ENCODE measurements at places on chromosomes 5 and 9.

DNA sequence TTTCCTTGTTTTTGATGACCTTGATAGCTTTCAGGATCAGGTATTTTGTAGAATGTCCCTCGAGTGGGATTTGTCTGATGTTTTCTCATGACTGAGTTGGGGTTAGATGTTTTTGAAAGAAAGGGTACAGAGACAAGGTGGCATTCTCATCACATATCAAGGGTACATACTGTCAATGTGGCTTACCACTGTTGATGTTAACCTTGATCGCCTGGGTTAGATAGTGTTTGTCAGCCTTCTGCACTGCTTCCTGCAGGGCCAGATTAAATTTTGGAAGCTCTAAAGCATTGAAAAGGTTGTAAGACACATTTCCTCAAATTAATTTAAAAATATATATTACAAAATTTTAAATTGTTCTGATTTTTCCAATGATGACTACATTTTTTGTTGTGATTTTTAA is 287.4 kb upstream of the ACTBL2 start:
- no peak for DNase-seq

DNA sequence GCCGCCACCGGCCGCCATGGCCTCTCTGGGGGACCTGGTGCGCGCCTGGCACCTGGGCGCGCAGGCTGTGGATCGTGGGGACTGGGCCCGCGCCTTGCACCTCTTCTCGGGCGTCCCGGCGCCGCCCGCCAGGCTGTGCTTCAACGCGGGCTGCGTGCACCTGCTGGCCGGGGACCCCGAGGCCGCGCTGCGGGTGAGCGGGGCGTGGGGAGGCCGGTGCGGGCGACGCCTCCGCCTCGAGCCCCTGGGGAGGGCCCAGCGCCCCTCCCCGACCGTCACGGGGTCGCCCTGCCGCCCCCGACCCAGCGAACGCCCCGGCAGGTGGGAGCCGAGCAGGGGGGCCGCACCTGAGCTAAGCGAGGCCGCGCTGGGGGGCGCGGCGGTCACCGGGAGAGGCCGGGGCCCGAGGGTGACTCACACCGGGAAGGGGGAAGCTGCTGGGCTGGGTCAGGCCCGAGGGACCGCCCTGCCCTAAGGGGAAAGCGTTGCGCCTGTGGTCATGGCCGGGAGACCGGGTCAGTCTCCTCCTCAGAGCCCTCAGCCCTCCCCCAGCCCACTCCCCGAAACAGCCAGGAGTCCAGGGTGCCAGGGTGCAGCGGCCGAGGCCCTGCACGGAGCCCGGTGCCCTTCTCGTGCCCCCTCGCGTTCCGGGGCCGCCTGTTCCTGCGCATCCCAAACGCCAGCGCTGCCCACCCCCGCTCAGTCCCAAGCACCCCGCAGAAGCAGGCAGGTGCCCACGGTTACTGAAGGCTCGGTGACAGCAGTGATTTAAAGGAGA is 510 bp downstream of the NOXA1 start:
- no peak for DNase-seq

DNA sequence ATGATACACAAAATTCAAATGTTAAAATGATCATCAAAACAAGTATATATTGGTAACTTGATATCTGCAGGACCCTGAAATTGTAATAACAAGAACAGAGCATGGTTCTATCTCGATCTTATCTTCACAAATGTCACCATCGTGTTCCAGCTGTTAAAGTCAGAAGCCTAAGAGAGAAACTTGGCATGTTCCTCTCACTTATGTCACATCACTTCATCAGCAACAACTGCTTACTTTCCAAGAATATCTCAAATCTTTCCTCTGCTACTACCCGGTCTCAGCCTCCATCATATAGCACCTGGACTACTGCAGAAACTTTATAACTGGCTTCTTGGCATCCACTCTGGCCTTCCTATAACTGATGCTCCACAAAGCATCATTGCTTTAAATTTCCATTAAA is 84.9 kb downstream of the FBN2 start:
- DNase-seq = no peak

DNA sequence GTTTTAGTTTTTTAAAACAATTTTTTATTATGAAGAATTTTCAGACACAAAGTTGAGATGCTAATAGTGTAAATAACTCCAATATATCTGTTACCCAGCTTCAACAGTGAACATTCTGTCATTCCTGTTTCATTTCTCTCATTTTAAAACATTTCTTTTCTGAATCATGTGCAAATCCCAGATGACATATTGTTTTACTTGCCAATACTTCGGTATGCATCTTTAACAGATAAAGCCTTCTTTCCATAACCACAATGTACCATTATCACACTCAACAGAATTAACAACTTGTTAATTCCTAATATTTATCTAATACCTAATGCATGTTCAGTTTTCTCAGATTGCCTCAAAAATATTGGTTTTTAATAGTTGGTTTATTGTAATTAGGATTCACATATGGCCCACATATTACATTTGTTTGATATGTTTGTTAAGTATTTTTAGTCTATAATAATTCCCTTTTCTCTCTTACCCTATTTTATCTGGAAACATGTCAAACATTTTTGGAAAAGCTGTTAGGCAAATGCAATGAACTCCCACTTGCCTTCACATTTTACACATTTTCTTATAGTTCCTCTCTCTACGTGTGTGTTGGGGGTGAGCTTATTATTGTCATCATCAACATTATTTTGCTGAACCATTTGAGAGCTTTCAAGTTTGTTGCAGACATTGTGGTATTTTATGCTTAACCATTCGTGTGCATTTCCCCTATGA is 58.7 kb upstream of the ANKRD55 start:
- DNase-seq = no peak

DNA sequence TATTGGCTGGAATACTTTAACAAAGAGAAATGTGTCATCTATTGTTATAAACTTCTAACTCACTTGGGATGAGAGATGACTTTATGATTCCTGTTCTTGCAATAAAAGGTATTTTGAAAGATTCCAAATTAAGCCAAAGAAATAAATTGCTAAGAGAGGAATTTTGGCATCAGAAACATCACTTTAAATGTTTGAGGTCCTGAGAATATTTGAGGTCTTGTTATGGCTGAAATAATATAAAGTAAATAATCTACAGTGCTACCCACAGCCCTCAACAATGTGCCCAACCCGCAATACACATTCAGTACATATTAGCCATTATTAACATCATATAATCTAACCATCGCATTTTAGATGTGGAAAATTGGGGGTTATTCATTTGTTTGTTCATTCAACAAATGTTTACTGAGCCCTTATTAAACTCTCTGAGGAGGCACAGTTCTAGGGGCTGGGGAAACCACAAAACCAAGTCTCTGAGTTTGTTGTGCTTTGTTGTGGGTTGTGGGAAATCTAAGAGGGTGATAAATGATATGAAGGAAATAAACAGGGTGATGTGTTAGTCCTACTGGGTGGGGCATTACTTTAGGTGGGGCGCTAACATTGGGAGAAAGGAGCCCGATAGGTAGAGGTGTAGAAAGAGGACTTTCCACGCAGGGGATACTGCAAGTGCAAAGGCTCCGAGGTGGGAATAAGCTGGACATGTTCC is 135.2 kb upstream of the CLINT1 start:
- DNase-seq = no peak

DNA sequence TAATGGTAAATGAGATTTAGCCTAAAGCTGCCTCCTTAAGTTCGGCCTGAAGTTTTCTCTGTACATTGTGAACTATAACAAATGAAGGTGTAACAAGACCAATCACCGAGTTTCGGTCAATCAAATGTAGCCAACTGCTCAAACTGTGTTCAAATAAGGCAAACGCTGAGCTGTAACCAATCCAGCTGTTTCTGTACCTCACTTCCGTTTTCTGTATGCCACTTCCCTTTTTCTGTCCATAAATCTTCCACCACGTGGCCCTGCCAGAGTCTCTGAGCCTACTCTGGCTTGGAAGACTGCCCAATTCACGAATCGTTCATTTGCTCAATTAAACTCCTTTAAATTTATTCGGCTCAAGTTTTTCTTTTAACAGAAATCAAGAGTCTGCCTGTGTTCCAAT is 193.5 kb upstream of the KLF9 start:
- DNase-seq = no peak

DNA sequence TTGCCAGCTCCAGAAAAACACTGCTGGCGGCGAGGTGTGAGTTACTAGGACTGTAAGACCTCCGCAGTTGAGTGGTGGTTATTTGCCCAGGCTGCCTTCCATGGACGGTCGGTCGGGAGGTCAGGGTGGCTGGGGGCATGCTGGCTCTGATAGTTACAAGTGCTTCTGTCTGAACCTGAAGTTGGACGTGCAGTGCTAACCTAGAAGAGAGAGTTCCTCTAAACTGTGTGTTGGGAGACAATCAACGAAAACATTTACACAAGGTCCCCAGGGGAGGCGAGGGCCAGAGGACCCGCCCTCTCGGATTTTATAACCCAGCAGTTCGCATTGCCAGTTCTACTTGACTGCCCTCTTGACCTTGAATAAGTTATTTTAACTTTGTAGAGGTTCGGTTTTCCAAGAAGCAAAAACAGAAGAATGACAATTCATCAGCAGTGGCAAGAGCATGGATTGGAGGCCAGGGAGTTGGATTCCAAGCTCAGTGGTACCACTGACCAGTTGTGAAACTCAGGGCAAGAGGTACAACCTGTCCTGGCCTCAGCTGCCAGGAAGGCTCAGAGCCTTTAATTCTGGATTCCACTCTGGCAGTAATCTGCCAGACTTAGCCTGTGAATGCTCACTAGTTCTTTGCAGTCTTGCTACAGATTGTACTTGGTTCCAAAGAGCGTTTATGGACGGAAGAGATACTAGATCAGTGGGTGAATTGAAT is 28.7 kb upstream of the PDE8B start:
- DNase-seq = no peak

DNA sequence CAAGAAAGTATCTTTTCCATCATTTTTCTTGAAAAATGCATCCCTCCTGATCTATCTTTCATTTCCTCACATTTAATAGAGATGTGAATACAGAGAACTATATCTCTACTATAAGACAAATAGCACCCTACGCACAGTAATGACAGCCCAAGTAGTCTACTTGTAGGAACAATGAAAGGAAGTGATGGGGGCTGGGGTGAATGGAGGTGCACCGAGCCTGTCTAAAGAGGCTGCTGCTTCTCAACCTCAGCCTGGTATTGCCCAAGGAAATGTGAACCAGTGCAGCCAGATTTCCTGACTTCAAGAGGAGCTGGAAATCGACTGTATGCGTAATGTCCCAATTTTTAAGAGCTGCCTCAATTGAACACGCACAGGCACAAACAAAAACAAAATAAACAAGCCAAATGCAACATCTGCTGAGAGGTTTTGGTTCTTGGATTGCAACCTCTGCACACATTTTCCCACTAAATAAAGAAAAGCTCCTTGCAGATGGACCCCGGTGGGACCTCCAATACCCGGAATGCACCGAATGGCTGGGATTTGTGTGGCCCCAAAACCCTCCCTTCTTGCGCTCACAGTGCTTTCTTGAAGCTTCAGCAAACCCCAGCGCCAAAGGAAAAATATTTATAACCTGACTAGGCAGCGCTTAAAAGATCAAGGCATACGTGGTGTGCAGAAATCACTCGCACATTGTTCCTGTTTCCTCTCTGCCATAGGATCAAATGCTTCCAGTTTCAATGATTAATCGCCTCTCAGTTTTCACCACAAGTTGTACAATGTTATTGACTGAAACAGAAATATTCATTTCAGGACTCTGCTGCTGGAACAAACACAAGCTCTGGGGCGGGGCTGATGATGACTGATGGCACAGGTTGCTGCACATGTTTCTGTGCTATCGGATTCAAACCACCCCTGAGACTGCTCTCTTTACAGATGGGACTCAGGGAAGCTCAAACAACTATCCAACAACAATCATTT is 68.3 kb downstream of the KCNIP1 start:
- DNase-seq = no peak

DNA sequence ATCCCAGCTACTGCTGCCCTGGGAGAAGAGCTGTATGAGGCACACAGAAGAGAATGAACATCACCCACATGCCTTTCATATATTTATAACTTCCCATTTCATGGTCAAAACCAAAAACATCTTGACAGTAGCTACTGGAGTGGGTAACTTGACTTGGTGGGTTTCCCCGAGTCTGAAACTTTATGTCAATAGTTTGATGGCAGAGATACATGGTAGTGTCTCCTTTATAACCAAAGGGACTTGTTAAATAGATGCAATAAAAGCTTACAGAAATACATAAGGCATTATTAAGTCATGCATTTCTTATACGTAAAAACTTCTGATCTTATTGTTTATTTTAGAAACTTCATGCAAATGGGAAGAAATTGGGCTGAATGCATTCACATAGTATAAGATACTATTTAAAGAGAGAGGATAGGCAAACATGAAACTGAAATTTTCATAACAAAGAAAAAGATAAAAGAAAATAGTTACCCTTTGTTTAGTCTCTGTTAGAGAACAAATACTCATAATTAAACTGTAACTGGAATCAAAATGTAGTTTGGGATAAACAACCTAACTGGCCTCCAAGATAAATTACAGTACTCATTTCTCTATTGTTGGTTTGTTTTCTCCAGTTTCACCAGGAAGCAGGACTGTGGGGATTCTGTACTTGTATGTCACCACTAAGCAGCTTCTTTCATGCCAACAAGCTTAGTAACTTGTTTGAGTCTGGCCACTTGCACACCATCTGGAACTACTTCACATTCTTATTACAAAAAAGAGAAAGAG is 459.3 kb upstream of the MEF2C start:
- no peak for DNase-seq

- DNase-seq = no peak
These were observed 18.7 kb downstream of the CAST start for GRCh38 chr5:96680759-96681470.

GRCh38 chr9:131260751-131261452 is 15.4 kb downstream of the FAM78A start:
- no peak for DNase-seq

DNA sequence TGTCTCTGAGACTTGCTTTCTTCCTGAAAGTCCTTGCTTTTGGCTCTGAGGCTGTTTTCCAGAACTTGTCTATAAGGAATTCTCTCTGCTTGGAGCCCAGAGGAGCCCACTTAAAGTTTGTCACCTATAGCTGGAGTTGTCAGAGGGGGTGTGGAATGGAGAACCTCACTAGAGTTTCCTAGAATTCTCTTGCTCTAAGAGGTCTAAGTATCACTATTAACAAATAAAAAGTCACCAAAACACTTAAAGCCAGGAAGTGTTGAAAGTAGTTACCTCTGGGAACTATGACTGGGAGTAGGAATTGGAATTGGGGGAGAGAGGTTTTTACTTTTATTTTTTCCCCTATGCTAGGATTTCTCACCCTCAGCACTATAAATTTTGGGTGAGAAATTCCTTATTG is 15.0 kb downstream of the SIT1 start:
- DNase-seq = no peak

DNA sequence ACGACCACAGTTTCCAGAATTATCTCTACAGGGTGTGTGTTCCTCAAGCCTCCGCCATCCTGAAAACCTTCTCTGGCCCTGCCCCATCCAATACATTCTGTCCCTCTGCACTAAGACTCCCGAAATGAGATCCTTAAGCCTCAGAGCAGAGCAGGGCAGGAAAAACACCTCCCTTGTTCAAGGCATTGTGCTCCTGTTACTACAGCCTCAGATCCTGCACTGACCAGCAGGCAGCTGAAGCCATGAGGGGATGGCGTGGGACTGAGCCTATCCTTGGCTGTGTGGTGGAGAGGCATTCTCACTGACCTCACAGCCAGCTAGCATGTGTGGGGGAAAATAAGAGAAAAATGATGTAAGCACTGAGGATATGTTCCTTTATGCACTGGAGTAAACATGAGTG is 106.7 kb upstream of the PHYKPL start:
- DNase-seq = no peak

GRCh38 chr5:152736906-152737305 is 331.8 kb upstream of the NMUR2 start:
- no peak for DNase-seq

Measured in NCI-H2171 (cell line).